ENCODE measurements at places on chromosomes 11 and 22.
A peak's percentile ranks its signal among the peaks of the same experiment; 100 is the strongest.

DNA sequence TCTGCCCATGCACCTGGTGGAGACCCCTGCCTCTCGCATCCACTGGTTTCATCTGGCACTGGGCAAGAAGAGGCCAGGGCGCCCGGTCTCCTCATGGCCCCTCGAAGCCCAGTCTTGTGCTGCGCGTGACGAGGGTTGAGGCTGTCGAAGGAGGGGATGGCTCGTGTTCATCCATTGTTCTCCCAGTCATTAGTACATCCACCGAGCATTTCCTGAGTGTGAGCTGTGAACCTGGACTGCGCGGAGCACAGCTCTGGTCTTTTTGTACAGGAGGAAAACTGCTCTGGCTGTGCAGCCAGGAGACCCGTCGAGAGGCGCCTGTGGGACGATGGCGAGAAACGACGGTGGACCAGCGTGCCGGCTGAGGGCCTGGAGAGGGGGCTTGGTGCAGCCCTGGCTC, 6.8 kb downstream of the CACNA1I start:
- DNase-seq: no peak

- DNase-seq: no peak
Measured at GRCh38 chr11:117528097-117528721, 200.6 kb downstream of the CEP164 start.

GRCh38 chr11:72238492-72239312, 5.3 kb downstream of the PHOX2A start:
- DNase-seq: no peak

- DNase-seq: peak; percentile 84
Measured at GRCh38 chr22:38412435-38413084, 42.4 kb downstream of the KCNJ4 start.

- no peak for DNase-seq
Measured at GRCh38 chr11:60924906-60925853, 920 bp downstream of the TMEM132A start.

DNA sequence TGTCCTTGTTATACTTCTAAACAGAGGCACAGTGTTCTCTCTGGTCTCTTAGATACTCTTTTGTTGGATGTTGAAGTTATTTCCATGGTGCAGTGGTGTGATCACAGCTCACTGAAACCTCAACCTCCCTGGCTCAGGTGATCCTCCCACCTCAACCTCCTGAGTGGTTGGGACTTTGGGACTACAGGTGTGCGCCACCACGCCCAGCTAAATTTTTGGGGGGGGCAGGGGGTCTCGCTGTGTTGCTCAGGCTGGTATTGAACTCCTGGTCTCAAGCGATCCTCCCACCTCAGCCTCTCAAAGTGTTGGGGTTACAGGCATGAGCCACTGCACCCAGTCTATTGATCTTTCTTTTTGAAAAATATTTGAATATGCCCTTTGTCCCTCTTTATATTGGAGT, 14.9 kb downstream of the ZNF74 start:
- no peak for DNase-seq

All from GM12891 (cell line).